T-helper 2 cell (primary cell): ENCODE measurements at places on chromosomes 3 and 15.
A peak's percentile ranks its signal among the peaks of the same experiment; 100 is the strongest.

GRCh38 chr3:77372634-77373346 lies 332.9 kb downstream of the ROBO2 start:
- no peak for DNase-seq

- no peak for DNase-seq
Measured at GRCh38 chr15:100559330-100559729, 30.6 kb upstream of the CERS3 start.

DNA sequence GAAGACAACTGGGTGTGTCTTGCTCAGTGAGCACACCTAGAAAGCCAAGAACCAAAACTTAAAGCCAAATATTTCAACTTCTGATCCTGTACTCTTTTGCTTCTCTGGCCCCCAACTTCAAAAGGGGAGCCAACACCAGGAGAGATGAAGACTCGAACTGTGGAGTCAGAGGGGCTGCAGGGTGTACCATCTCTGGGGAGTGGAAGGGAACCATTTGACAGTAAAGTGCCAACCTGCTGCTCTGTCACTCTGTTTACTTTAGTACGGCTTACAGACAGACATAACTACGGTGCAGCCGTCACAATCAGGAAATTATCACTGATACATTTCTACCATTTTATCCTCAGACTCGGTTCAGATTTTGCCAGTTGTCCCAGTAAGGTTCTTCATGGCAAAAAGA lies 1.6 kb downstream of the FBXO22 start:
- no peak for DNase-seq

- DNase-seq, result no peak
Measured at GRCh38 chr3:101300073-101300472, 20.3 kb downstream of the IMPG2 start.

DNA sequence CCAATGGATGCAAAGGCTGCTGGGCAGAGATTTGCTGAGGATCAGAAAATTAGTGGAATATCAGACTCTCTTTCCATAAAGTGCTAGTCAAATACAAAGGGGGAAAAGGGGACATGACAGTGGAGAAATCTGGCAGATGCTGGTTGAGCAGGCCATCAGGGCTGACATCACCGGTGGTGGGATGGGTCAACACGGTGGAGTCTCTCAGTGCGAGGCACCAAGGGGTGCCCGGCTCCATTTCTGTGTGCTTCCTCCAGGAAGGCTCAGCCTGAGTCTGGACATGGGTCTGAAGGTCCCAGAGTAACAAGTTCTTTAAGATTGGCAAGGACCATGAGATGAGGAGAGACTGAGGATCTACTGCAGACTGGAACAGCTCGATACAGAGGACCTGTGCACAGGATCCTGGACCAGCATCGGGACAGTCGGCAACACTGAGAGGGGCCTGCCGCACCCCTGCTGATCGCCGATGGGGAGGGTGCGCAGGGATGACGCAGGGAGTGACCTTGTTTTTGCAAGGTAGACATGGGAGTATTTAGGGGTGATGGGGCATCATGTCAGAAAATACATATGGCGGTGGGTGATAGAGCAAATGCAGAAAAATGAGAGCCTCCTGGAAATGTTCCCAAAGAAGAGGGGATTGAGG lies 92.7 kb downstream of the SEC22A start:
- DNase-seq, result no peak

DNA sequence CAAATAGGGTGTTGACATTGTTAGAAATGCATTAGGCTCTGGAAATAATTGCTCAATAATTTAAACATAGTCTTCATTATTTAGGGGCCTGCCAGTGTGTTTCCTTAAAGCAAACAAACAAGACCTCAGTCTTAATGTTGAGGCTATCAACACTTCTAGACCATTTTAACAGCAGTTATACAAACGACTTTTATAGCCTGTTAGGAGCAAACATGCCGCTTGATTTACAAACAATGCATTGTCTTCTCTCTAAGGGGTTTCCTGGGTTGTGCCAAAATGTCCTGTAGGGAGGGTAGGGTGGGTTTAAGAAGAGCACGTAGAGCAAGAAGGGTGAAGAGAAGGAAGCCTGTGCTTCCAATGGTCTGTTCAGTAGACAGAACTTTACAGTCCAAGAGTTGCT lies 53.7 kb downstream of the TPRG1 start:
- no peak for DNase-seq

- peak; percentile 26 for DNase-seq
Measured at GRCh38 chr3:188049606-188050530, 104.1 kb upstream of the LPP start.

GRCh38 chr3:71901645-71902044 lies 116.7 kb upstream of the PROK2 start:
- no peak for DNase-seq

- DNase-seq, result no peak
Measured at GRCh38 chr3:149494022-149494758, 19.7 kb downstream of the TM4SF4 start.

GRCh38 chr3:60250206-60250605 lies 1001.0 kb downstream of the FHIT start:
- DNase-seq, result no peak

DNA sequence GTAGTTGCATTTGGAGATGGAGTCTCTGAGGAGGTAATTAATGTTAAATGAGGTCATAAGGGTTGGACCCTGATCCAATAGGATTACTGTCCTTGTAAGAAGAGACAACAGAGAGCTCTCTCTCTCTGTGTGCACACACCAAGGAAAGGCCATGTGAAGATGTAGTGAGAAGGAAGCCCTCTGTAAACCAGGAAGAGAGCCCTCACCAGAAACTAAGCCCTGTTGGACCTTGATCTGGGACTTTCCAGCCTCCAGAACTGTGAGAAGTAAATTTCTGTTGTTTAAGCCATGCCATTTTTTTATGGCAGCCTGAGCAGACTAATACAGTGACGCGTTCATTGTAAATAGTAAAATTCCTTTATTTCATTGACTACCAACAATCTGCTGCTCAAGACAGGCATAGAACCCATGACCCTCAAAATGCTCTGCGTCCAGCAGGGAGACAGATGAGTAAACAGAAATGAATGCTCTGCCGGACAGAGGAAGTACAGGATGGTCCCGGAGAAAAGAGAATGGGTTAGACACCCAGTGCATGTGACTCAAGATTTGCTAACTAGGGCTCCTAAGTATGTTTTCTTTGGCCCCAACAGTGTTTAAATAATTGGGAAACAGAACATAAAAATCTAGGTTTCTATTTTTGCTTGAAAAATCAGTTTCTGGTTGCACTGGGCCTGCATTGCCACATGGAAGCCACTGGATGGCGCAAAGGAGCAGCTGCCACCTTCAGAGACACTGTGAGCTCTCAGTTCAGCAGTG lies 37.9 kb upstream of the TNFAIP8L3 start:
- DNase-seq, result no peak

DNA sequence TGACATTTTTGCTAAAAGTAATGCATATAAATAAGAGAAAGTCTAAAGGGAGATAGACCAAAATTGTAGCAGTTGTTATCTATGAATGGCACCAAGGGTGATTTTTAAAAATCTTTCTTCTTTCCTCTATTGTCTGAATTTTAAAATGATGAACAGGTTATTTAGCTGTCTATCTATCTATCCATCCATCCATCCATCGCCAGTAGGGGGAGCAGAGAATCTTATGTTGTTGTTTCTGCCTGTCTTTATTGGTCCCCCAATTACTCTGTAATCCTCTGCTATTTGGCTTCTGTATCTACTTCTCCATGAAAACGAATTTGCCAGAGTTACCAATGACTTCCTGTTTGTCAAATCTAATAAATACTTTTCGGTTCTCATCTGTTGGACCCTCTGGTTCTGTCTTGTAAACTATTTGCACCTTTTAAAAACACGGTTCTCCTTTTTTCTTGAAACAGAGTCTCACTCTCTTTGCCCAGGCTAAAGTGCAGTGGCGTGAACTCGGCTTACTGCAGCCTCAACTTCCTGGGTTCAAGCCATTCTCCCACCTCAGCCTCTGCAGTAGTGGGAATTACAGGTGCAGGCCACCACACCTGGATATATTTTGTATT lies 86.0 kb downstream of the ECT2 start:
- DNase-seq, result no peak

GRCh38 chr3:176776622-176777175 lies 420.6 kb downstream of the TBL1XR1 start:
- DNase-seq, result no peak

DNA sequence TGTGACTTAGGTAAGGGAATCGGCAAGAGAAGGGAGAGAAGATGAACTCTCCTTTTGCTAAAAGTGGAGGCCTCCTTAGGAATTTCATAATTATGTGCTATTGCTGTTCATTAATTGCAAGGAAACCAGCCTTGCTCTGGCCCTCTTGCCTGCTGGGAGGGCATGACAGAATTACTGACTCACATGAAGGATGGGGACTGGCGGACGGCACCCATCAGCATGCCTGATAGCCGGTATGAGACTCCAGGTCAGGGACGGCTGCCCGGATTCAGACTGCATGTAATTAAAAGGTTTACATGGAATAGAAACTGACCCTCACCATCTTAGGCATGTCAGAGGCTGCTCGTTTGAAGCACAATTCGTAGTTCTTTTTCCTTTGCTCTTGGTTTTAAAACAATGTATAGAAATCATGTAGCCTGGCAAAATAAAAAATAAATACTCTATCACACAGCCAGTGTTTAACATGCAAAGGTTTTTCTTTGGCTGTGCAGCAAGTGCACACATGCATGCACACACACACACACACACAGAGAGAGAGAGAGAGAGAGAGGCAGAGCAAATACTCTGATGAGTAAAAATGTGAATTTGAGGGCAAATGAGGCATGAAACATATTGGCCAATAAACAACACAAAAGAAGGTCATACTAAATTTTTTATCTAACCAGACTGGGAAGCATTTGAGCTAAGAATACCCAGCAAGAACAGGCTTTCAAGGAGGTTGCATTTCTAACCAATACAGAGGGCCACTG lies 82.7 kb downstream of the FOXB1 start:
- DNase-seq, result no peak

DNA sequence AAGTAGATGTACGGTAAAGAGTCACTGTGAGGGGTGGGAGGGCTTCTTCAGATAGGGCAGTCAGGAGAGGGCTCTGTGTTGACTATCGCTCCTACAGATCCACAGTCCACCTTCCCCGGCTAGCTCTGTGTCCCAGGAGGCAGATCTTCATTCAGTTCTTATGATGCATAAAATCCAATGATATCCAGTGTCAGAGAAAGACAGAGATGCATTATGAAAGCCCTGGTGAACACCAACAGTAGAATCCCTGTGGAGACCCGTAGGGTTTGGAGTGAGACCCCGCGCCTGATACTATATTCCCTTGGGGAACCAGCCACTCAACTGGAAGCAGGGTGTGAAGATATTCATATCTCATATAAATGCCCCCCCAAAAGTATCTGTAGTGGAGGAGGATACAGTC lies 119.8 kb upstream of the SLCO3A1 start:
- no peak for DNase-seq

DNA sequence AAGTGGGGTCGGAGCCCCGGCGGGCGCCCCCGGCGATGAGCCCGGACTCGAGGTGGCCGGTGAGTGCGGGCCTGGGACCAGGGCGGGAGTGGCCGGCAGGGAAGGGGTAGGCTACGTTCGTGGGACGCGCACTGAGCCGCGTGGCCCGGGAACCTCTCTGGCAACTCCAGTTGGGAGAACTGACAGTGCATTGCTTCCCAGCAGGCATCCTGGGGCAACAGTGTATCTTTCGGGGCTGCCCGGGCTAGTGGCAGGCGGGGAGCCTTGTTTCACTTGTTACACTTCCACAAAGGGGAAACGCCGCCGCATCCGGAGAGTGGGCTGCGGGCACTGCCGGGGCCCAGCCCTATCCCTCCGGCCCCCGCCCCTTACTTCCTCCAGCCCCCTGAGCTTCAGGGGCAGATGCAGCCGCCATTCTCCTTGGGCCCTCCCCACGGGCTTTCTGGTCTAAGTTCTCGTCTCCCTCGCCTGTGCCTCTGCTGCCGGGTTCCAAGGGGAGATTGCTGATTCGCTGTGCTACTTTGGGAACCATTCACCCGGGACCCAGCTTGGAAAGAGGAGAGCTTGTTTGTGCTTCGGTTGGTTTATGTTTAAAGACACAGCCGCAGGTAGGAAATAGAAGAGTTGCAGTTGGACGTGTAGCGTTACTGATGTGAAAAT lies 675 bp downstream of the BRPF1 start:
- no peak for DNase-seq

DNA sequence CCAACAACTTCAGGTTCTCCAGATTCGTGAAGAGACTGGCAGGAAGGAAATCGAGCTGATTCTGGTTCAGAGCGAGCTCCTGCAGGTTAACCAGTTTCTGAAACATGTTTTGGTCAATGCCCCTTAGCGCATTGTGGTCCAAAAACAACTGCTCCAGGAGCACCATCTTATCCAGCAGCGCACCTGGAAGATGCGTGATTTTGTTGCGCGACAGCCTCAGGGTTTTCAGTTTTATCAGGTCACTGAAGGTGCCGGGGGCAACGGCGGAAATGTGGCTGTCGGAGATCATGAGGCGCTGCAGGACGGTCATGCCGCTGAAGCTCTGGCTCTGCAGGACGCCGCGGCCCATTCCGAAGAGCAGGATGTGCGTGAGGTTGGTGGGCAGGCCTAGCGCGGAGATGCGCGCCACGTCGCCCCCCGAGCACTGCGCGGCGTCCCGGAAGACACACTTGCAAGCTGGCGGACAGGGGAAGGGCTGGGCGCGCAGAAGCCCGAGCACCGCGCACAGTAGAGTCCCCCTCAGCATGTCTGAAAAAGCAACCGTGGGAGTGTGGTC lies 1.2 kb downstream of the GP5 start:
- DNase-seq, result no peak

DNA sequence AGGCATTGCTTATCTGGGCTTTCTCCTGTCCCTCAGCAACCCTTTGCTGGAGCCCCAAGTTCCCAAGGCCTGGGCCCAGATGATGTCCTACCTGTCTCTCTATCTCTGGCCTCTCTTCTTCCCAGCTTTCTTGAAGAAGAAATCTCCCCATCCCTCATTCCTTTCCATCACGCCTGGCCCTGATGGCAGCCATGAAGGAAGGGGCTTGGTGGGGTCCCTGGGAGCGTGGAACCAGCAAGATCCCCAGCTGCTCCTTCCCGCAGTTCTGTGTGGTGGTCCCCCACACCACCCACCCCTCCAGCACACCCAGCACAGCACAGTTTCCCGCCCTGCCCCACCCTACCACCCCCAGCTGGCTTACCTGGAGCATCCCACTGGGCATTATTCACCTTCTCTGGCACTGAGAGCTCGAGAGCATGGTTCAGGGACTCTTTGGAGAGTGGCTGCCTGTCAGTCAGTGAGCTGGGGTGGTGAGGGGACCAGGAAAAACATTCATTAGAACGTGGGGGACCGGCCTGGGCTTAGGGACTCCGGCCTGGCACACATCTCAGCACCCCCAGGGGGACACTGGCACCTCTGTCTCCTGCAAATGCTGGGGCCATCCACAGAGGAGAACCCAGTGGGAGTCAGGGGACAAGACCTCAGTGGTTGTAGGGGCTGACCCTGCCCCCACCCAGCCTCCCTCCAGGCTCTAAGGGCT lies 26.6 kb downstream of the ACSBG1 start:
- DNase-seq, result no peak
